DMS153 (cell line): ENCODE measurements at places on chromosomes 2 and 18.

DNA sequence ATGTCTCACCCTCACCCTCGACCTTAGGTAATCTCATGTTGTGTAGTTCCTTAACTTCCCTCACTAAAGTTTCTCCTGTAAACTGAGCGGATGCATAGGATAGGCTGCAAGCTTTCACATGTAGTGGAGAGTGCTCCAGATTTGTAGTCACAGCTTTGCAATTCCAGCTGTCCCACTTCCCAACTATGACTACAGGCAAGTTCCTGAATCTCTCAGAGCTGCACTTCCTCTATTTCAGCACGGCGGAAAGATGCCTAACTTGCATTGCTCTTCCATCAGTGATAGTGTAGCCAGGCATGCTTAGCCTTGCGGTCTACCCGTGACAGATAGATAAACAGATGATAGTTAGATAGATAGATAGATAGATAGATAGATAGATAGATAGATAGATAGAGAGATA is 183.1 kb upstream of the CCDC68 start:
- DNase-seq: no peak

DNA sequence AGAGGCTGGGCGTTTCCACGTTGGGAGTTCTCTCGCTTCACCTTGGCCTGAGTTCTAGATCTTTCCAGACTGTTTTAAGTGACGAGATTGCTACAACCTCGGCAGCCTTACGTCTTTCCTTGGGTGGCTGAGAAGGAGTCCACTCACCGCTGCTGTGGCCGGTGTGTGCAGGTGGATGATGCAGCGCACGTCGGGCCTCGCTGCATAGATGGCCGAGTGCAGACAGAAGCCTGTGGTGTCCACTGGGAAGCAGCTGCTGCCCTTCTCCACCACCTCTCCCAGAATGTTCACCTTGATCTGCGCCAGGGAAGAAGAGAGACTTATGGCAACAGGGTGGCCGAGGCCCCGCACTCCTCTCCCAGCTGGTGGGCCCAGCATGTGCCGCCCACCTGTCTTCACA is 75.7 kb downstream of the ADD2 start:
- no peak for DNase-seq

DNA sequence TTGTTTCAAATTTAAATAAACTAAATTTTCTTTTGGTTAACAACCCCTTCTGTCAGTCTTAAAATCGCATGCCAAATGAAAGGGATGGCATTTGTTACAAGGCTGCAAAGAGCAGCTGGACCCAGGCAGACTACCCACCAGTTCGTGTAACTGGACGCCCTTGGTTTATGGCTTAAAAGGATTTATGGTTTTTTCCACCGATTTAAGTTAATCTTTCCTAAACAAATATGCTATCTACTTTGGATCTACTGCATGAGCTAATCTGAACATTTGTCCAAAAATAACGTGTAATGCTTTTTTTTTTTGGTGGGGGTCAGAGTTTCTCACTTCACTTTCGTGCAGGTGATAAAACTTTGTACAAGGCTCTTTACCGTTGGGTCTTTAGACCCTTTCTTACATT is 62.9 kb downstream of the DIS3L2 start:
- DNase-seq: no peak

DNA sequence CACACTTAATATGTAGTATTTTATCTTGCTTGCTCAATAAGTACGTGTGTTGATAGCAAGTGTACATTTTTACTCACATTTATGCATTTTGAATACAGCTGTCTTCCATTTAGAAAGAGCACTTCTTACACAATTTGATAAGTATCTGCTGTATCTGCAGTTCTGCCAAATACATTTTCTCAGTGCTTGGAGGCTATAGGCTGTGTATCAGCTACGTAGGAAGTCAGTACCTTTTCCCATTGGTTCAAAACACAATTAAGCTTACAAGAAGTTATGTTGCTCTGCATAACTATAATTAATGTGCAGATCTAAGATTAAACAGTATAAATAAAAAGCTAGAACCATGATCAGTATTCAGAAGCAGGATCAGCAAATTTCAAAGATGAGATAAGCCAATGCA is 503.6 kb upstream of the SMIM21 start:
- no peak for DNase-seq

DNA sequence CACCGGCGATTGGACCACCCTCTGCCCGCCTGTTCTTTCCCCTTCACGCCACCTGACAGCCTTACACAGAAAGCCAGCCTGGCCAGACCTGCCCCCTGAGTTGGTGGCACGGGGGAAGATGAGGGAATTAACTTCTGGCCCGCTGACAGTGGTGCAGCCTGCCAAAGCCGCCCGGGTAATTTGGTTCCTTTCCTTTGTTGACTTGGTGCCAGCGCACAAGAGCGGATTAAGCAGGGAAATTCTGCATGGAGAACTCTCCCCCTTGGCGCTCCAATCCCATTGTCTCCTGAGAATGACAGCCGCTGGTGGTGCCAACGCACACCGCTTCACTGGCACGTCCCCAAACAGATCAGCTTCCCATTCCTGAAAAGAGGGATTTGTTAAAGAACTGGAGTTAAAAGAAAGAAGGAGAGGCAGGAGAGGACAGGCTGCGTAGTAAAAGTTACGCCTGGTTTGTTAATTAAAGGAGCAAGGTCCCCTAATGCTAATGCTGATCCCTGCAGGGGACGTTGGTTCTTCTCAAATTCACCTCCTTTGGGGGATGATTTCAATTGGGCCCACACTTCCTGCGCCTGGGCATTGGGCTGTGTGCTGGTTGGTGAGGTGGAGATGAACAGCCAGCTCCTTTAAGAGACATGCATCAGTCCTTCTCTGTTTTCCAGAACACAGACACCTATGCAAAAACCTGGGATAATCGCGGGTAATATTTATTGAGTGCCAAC is 286.8 kb downstream of the MYCN start:
- DNase-seq: no peak

- DNase-seq: no peak
Observed at GRCh38 chr2:128780434-128781080, 461.9 kb upstream of the HS6ST1 start.

- no peak for DNase-seq
Observed at GRCh38 chr2:145260081-145260480, 740.2 kb upstream of the ZEB2 start.

DNA sequence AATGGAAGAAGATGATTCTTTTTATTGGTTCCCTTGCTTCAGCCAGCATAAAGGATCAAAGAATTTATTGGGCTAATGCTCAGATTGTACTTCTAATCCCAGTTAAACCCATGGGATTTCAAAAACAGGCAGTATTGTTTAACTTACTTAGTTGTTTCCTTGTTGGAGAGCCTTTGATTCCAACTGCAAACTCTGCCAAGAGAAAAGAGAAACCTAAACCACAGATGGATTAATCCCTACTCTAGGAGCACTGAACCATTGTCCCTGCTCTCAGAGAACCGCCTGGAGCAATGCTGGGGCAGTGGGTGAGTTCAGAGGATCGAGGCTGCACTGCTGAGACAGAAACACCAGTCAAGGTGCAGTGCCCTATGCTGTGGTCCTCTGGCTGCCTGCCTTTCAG is 44.9 kb upstream of the SIGLEC15 start:
- no peak for DNase-seq

DNA sequence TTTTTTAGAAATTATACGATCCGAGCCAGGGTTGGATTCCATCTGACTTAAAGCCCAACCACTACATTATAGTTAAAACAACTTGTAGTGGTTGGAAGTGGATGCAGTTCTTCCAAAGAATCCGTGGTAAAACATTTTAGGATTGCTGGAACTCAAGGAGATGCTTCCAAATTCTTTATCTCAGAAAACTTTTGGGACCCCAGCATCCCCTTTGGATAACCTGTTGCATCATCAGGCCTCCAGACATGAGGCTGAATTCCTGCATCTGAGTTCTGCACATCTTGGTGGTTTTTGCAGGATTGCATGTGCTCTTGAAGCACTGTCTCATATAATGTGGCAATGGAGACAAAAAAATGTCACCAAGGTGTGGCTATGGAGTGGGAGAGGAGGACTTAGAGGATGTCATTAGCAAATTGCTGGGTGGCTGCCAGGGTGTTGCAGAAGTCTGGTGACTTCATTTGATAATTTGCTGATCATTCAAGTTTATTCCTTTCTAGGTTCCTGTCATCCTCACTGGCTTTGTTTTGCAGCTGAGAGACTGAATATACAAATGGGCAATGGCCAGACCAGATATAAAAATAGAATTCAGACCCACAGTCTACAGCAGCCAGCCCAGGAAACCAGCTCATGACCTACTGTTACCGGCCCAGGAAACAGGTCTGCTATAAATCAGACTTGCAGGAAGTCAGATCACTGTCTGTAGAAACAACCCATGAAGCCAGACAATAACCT is 207.7 kb downstream of the BCL2 start:
- peak; percentile 79 for DNase-seq

GRCh38 chr18:8911408-8912340 is 190.8 kb upstream of the NDUFV2 start:
- no peak for DNase-seq

DNA sequence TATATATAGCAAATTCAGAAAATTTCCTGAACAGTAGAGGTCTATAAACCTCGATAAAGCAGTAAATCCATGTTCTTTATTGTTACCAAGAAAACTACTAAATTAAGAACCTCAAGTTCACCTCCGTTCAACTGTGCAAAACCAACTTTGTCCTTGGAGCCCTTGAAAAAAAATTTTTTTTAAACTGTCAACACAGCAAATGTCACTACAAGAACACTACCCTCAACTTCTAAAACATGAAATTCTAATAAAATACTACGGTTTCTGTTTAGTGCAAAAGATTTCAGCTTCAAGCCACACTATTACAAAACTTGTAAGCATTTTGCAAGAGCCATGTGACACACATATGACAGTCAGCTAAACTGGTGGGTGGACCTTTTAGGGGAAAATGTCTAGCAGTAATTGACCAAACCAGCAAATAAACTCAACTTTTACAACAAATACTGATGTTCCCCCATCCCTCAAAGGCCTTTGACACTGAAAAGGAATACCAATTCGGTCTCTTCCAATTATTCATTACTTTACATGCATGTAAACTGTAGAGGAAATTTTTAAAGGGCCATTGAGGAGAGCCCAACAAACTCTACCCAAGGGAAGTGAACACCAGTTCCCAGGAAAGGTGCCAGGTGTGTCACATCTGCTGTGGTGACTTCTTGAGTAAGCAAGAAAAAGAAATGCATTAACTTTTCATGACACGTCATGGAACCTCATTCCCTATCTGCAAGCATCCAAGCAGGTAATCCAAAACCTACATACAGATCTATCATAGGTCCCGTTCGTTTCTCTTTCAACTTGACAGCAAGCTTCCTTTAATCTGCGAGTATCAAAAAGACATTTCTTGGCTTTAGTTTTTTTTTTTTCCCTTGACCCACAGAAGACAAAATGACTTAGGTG is 1.4 kb downstream of the RAB1A start:
- DNase-seq: no peak

DNA sequence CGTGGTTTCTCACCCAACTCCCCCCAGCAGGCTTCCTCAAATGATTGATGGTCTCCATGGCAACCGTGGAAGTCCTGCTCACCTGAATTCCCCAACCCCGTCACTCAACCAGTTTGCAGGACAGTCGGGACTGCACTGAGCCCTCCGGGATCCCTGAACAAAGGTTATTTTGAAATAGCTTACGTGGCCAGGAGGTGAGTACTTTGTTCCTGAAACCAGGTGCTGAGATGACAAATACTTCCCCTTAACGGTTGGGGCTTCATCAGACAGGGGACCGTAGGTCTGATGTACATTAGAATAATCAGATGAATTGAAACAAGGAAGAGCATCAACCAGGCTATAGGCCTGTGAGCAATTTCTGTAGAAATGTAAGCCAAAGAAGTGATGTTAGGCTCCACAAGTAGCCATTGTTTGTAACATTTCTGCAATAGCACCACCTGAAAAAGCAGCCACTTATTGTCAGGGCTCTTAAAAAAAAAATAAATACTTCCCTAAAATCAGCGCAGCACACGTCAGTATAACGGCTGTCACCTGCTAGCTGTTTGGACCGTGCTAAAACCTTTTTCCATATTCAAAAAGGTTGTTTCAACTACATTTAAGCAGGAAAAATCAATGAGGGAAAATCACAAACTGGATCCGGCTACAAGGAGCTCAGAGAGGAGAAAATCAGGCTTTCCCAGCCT is 206.4 kb upstream of the ID2 start:
- DNase-seq: peak; percentile 82

- peak; percentile 57 for DNase-seq
Observed at GRCh38 chr2:140786585-140786984, 1344.2 kb downstream of the LRP1B start.

GRCh38 chr2:36800381-36800780 is 103.9 kb downstream of the VIT start:
- no peak for DNase-seq

GRCh38 chr2:215746887-215747615 is 266.3 kb downstream of the MREG start:
- DNase-seq: no peak
